ENCODE measurements at places on chromosomes 2 and 18.

GRCh38 chr2:30799366-30799765 lies 7.9 kb downstream of the CAPN13 start:
- no peak for DNase-seq

- DNase-seq, result no peak
Observed at GRCh38 chr2:74921236-74921736, 37.2 kb upstream of the POLE4 start.

DNA sequence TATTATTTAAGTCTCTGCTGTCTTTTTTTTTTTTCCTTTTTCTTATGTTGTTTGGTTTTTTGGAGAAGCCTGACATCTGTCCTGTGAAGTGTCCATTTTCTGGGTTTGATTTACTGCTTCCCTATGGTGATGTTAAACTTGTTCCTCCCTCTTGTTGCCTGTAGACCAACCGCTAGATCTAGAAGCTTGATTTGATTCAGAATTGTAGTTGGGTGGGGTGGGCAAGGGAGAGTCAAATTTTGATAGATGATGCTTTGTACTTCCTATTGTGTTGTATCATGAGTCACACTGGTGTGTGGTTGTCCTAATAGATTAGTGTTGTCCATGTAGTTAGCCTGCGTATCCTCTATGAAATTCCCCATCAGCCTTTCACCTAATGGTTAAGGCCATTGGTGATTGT lies 35.4 kb downstream of the CAB39 start:
- DNase-seq, result no peak

DNA sequence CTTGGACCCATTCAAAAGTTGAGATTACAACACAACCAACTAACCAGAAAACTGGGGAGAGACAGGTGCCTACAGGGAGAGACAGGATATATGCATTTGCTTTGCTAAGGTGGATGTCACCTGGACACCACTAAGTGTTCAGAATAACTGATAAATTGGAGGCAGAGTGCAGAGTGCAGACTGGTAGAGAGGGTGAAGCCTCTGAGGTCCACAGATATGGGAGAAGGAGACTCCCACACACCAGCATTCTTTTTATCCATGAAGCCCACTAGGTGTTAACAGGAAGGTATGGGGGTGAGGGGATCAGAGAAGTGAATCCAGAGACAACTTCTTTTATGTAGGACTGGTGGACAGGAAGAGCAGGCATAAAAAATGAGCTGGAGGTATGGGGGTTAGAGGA lies 1310.0 kb upstream of the ZEB2 start:
- DNase-seq, result no peak

DNA sequence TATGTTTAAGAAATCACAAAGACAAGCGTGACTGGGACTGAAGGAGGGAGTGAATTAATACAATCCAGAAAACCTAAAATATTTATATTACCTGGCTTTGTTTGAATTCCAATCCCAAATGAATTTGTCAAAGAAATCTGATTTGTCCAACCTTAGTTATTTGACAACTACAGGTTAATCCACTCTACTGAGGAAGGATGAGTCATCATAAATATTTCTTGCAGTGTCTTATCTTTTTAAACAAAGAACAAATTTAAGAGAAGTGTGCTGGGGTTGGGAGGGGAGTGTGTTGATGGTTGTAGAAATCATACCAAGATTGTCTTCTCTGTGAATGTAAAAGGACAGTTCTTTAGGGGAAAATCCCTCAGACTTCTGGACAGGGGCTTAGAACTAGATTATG lies 1106.3 kb upstream of the SLC39A10 start:
- DNase-seq, result no peak

GRCh38 chr2:134501476-134502091 lies 217.2 kb downstream of the TMEM163 start:
- no peak for DNase-seq
